H4 (cell line): ENCODE measurements at places on chromosomes 4 and X. TPM values are rescaled to one million over a fixed set of nuclear protein-coding genes. Genes with fewer than 3 reads are reported as not detected.

Gene IL13RA1
- total RNA-seq: 80.7 and 82.7 TPM in 2 replicates

Gene MAGIX
- 0.48 and 2.3 TPM in 2 replicates for total RNA-seq

GRCh38 chr4:46503739-46504138 lies 113.8 kb upstream of the GABRA2 start:
- no peak for DNase-seq

- DNase-seq: no peak
Observed at GRCh38 chr4:151931563-151931962, 170.8 kb upstream of the GATB start.

- no peak for DNase-seq
Observed at GRCh38 chrX:47224896-47225290, 6.4 kb downstream of the CDK16 start.
